ENCODE measurements at places on chromosomes 1 and 21. TPM values are rescaled to one million over a fixed set of nuclear protein-coding genes. Genes with fewer than 3 reads are reported as not detected.
A peak's percentile ranks its signal among the peaks of the same experiment; 100 is the strongest.

GRCh38 chr1:108678706-108679105 lies 13.4 kb upstream of the PRPF38B start:
- DNase-seq: peak; percentile 13

GRCh38 chr21:42456457-42456856 lies 39.6 kb downstream of the RSPH1 start:
- no peak for DNase-seq

DNA sequence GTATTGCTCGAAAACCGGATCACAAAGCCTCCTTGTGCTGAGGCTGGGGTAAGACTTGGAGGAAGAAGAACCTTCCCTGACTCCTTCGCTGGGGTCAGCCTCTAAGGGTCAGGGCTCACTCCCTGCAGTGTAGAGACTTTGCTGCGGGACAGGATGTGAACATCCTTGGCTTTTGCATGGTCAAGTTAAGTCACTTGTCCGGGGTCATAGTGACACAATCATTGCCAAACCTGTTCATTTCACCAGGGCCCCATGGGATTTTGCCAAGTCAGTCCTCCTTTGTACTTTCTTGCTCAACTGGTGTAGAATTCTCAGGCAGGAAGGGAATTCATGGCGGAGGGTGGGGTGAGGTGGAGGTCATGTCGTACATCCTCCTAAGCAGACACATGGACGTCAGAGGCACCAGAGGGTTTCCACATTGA lies 24.7 kb upstream of the IL10 start:
- DNase-seq: no peak

CD53 gene
- not detected for total RNA-seq

ALPL gene
- total RNA-seq: 1.3 TPM

DNA sequence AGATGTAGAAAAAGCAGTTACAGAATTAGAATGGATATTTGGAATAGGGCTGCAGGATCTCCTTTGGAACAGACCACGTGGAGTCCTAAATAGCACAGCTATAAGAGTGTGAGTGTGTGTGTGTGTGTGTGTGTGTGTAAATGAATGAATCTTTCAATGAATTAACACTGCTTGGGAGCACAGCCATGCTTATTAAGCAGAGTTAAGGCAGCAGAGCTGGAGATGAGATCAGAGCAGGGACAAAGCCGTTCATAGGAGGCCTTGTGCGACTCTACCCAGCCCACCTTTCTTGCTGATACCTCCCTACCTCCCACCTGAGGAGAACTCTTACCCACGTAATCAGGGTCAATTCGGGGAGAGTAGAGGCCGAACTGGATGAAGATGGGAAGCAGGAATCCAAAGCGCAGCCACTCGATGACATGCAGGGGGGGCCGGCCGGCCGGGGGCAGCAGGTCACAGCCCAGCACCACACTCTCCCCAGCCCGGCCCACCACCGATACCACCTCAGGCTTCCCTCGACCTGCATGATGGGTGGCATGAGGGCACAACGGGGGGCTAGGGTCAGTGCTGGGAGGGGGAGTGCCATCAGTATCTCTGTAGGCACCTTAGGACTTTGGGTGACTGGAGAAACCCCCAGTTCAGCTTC lies 2.7 kb downstream of the IGSF9 start:
- DNase-seq: no peak

KCNJ6 gene
- total RNA-seq: under 0.01 TPM

AMY1A gene
- not detected for total RNA-seq

RYR2 gene
- not detected for total RNA-seq

TMEM52 gene
- 0.43 TPM for total RNA-seq

SH3BGRL3 gene
- 18.1 TPM for total RNA-seq

DNA sequence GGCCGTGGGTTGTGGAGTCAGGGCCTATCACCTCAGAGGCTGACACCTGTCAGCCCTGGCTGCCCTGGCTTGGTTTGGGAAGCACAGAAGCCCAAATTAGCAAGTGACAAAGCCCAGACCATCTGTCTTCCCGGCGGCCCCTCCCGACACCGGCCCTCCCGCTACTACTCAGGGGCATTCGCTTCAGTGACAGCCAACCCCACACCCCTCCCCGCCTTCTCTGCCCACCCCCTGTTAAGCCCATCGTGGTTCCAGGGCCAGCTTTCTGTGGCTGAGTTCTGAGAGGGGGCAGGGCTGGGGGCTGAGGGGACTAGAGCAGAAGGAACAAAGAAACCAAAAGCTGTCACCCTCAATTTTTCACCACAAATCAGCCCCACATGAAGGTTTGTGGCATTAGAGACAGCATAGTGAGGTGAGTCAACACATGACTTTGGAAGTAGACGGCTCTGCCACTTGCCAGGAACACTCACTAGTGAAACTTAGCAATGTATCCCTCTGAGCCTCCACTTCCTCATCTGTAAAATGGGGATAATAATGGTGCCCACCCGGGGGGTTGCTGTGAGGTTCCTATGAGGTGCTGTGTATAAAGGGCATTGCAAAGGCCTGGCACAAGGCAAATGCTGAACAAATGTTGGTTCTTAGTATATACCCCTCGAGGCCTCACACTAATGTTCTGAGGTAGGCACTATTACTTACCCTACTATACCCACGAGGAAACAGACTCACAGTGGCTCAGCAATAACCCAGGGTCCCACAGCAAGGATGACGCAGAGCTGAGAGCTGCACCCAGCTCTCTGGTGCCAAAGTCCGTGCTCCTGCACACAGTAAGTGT lies 5.2 kb upstream of the TNNI1 start:
- DNase-seq: no peak

- peak; percentile 89 for DNase-seq
Observed at GRCh38 chr1:156475568-156476500, 24.7 kb downstream of the MEF2D start.

DNA sequence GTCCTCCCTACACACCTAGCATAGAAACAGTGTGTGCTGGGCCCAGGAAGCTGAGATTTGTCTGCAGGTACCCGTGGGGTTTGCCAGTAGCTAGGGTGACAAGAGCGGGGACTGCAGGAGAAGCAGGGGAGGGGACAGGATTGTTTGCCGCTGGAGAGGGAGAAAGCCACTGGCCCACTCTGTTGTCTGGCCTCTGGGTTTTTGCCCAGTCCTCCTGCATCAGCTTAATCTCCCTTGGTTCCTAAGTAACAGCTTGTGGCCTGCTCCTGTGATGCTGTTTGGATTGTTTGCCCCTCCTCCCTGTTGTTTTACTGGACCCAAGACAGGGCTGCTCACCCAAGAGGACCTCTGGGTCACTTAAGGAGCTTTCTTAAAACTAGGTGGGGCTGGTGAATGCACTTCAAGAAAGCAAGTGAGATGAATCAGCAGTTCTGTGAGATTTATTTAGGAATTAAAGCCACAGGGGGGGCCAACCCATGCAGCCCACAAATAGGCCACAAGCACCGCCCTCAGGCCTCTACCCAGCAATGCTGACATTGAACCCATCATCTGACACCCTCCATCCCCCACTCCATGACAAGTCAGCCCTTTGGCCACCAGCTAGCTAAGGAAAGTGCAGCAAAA lies 142.8 kb downstream of the ZZZ3 start:
- peak; percentile 86 for DNase-seq

KCNE2 gene
- total RNA-seq: not detected

AQP10 gene
- total RNA-seq: not detected

HES5 gene
- total RNA-seq: under 0.01 TPM

DNA sequence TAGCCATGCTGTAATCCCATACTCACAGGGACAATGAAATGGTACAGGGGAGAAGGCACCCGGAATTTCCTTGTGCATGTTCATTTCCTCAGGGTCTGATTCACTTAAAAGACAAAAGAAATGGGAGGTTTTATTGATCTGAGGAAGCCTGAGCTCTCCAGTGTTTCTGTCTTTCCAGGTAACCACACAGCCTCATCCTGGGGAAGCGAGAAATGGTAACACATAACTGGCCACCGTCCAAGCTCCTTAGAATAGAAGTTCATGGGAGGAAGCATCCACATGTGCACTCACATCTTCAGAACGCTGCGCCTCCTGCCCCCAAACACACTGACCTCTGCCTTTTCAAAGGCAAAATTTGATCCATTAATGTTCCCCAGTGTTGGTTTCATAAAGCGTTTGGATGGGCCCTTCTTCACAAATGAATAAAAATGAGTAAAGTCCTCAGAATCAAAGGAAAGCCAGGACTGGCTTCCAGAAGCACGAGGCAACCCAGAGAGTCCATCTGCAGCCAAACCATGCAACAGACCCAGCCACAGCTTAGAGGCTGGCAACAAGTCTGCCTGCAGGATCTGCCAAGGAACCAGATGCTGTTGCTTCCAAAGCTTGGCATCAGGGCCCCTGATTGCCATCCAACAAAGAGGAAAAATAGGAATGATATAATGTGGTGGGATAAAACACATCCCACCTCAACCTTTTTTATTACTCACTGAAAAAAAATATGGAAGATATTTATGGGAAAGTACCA lies 120.3 kb downstream of the ZBTB18 start:
- no peak for DNase-seq

OLFML3 gene
- total RNA-seq: 134 TPM

GRCh38 chr21:40567501-40567900 lies 279.5 kb downstream of the DSCAM start:
- no peak for DNase-seq

DNA sequence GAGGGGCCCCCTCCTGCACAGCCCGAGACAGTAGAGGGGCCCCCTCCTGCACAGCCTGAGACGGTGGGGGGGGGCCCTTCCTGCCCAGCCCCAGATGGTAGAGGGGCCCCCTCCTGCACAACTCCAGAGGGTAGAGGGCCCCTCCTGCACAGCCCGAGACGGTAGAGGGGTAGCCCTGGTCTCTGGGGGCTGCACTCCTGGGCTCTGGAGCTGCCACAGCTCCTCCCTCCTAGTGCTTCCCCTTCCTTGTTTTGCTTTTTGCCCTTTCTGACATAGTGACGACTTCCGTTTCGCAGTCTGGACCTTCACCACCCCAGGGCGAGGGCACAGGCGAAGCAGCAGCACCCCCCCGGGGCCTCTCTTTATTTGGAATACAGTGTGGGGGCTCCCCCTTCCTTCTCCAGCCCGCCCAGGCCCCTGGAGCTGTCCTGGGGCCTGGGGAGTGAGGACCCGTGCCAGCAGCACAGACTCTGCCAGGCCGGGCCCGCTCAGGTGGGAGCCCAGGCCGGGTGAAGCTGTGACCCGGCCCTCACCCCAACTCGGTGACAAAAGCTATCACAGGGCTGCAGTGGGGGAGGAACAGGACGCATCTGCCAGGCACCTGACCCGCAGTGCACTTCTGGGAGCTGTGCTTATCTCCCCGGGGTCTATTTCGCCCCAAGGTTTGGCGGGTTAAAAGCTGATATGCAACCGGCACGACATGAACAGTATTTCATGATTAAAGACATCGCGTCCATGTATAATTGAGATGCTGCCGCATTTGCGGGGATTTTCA lies 1.1 kb upstream of the PRXL2B start:
- DNase-seq: peak; percentile 45

Data from fibroblast of villous mesenchyme (primary cell).